ENCODE measurements at places on chromosomes 16 and 17.

DNA sequence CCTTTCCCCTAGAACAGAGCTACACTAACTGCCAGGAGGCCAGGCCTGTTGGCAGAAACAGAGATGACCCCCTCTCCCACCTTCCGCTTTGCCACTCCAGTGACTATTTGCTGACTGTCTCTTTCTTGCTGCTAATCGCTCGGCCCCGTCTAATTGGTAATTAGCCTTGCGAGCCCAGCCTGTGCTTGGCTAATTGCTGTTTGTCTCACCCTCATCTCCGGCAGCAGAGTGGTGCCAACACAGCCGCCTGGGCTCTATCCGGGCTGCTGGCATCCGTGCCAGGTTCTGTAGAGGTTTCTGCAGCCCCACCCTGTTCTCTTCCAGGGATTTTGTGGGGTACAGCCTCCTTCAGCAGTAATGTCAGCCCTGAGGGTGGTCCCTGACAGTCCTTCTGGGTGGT, 27.4 kb upstream of the PHB1 start:
- DNase-seq: no peak

DNA sequence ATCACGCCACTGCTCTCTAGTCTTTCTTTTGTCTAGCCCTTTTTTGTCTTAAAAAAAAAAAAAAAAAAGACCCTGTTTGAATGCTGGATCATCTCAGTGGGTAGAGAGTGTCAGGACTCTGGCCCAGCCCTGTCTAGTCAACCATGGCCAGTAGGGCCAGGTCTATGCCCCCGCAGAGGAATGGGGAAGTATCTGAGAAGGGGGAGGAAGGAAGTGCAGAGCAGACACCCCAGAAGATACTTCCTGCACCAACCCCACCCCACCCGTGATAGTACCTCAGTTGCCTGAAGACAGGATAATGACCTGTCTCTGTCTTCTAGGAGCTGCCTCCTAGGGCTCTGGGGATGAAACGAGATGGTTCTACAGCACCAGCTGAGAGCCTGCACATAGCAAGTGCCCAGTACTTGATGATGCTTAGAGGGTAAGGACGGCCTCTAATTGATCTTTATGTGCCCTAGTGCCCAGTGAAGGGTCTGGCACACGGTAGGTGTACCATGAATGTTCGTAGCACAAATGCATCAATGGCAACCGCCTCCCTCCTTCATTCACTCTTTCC, 55.4 kb downstream of the ABAT start:
- no peak for DNase-seq

GRCh38 chr17:56291226-56291805, 138.0 kb downstream of the ANKFN1 start:
- DNase-seq: no peak

GRCh38 chr17:52128721-52129120, 29.8 kb downstream of the CA10 start:
- DNase-seq: no peak

DNA sequence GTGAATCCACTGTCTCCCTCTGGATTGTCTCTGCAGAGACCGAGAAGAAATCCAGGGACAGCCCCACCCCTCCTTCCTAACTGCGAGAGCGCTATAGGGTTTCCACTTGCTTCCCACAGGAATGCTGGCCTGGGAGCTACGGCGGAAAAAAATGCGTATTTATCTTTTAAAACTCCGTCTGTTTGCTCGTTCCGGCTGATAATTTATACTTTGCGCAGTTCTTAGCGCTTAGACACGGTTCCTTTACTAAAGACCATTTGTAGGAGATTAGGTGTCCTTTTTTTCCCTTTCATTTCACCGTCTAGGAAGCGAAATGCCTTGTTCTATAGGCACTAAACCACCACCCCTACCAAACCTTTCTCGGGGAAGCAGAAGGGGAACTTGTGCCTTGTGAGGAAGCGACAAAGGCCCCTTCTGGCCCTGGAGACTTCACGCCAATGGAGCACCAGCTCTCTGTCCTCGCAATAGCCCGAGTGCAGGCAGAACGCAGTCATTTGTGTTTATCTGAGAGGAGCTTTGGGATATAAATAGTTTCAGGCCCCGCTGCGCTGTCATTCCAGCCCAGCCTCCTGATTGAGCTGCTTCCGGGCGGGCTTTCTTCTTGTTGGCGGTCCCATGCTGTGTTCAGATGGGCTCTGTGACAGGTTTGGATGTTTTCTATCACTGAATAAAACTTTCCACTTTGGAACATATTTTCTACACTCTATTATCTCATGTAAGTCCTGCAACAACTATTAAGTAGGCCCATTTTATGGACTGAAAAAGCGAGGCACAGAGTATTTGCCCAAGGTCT, 791 bp upstream of the SUPT4H1 start:
- no peak for DNase-seq

GRCh38 chr17:66275651-66276050, 26.8 kb upstream of the PRKCA start:
- peak; percentile 96 for DNase-seq

GRCh38 chr17:52604105-52604504, 445.6 kb upstream of the CA10 start:
- no peak for DNase-seq

GRCh38 chr17:7336240-7337175, at the start of gene ACAP1:
ACAP1 (plus strand) TSS chr17:7336529; CDS start chr17:7336735, 206 bp downstream.
- no peak for DNase-seq

GRCh38 chr16:87002717-87003413, 314.3 kb downstream of the C16orf95 start:
- peak; percentile 72 for DNase-seq

GRCh38 chr17:40284085-40284713, 3.5 kb upstream of the CDC6 start:
- DNase-seq: no peak

DNA sequence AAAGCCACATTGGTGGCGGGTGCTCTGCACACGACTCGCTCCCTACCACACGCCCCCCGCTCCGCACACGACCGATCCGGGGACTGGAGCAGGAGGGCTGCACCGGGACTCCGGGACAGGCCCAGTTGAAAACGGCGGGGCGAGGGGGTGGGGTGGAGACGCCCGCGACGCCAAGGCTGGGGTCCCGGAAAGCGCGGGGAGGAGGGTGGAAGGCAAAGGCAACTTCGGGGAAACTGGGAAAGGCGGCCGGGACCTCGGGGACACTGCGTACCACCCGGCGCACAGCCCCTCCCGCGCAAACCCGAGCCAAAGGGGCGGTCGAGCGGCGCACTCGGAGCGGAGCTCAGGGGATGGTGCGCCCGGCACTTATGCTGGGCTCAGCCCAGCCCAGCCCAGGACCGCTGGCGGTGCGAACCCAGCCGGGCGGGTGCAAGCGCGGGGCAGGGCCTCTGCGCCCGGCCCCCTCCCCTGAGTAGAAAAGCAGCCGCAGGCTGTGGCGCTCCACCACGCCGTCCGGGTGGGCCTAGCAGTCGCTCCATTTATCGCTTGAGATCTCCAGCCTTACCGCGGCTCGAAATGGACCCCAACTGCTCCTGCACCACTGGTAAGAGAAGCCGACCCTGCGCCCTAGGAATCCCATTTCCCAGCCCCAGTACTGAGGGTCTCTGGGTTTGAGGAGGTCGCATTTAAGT, at the start of gene MT1M:
Gene MT1M, plus strand, starts transcription at position 504 of the 692 bp plus-strand sequence. Its CDS starts 73 bp downstream, at position 577.
- DNase-seq: no peak

- no peak for DNase-seq
These were observed 57.2 kb downstream of the TBC1D16 start for GRCh38 chr17:79978548-79978855.

DNA sequence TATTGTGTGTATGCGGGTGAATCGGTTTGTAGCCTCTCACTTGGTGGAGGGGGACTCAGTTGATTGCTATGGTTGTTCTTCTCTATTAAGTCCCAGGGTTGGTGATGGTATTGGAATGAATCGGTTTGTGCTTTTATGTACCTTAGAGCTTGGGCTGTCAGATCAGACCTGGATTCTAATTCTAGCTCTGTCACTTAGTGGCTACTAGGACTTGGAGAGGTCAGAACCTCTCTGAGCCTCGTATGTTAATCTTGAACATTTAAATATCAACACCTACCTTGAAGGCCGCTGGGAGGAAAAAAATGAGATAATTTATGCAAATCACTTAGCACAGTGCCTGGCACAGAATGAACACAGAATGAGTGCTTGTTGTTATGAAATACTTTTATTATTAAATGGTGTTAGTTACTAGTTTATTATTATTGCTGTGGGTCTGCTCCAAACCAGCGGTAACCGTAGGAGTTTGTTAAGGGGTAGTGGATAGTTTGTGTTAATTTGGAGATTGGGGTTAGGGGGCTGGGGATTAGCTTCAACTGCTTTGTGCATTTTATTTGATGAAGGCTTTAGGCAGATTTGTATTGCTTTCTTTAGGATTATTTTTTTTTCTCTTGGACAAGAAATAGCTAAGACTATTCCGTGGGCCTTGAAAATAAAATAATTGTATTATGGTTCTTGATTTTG, 3.5 kb downstream of the KDM6B start:
- DNase-seq: no peak

DNA sequence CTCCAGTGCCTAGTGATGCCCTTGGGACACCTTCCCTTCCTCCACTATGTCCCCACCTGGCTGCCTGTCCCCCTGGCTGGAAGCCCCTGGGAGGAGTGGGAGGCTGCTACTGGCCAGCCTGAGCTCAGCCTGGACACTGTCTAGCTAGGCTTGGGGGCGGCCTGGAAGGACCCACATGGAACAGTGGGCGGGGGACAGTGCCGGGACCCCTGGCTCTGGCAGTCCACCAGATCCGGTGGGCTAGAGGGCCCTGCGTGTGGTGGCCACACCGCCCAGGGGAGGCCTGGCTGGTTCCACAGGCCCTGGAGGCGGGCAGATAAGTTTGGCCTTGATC, 388.0 kb upstream of the TNRC6C start:
- DNase-seq: no peak

- no peak for DNase-seq
These were observed 72.9 kb upstream of the CLEC3A start for GRCh38 chr16:77949445-77949844.

DNA sequence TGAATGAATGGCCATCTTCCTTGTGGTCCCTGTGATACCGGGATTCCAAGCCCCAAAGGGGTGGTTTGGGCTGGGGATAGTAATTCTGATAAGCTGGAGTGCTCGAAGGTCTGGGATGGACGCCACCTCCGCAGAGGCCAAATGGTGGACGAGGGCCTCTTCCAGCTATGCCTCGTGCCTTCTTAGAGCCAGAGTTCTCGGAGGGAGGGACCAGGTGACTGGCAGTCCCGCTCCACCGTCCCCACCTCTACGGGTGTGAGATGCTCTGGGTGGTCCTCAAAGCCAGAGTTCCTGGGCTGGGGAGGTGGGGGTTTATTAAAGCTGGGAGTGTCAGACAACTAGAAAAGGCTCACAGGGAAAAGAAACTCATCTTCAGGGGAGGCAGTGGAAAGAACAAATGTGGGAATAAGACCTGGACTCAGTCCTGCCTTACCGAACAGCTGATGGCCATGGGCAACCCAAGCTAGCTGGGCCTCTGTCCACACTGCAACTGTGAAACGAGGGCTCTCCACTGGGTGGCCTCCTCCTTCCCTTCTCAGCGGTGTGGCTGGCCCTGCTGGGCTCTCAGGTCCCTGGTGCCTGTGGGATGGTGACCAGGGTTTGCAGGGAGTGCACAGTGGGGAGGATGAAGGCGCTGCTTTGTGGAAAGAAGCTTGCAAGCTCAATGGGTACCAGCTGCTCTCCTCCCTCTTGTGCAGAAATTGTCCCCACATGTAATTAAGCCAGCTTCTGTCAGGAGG, 75.2 kb downstream of the N4BP1 start:
- DNase-seq: no peak

- DNase-seq: no peak
These were observed 1.2 kb downstream of the NEUROD2 start for GRCh38 chr17:39606434-39607056.

DNA sequence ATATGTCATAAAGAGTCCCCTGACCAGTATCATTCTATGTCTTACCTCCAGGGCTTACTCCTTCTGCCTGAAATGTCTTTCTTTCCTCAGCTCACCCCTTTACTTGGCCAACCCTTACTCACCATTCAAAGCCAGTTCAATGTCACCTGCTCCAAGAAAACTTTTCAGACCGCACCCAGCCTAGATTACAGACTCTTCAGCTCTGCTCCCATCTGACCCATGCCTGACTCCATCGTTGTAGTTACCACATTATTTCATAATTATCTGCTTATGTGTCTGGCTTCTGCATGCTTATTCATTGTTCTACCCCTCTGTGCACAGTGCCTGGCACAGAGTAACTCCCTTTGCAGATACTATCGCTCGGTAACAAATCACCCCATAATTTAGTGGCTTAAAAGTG, 62.5 kb upstream of the TOB1 start:
- DNase-seq: no peak

DNA sequence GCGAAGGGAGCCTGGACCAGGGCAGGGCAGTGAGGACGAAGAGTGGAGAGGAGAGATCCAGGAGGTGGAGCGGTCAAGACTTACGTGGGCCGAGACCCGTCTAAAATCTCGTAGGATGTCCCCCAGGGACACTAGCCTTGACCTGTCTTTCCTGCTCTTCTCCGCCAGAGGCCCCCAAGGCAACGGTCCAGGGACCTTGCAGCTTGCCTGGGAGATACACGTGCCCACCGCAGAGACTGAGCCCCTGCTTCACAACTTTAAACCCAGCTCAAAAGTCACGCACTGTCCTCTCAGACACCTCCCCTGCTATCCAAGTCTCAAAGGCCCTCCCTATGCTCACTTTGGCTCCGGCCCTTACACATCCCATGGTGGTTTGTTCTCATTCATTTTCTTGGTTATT, 9.4 kb downstream of the TIGD7 start:
- DNase-seq: no peak

- DNase-seq: no peak
These were observed 218.9 kb downstream of the MAF start for GRCh38 chr16:79381603-79382042.

GRCh38 chr17:13600475-13601321, 1.0 kb downstream of the HS3ST3A1 start:
- DNase-seq: no peak

- DNase-seq: no peak
These were observed 17.6 kb downstream of the SRCIN1 start for GRCh38 chr17:38587947-38588787.

GRCh38 chr17:4642286-4642685, 808 bp upstream of the ALOX15 start:
- DNase-seq: no peak
